ENCODE measurements at places on chromosomes 16 and 17.

- no peak for DNase-seq
Observed at GRCh38 chr17:44235583-44235936, 16.1 kb upstream of the UBTF start.

- no peak for DNase-seq
Observed at GRCh38 chr17:43984521-43984920, 19.9 kb upstream of the NAGS start.

DNA sequence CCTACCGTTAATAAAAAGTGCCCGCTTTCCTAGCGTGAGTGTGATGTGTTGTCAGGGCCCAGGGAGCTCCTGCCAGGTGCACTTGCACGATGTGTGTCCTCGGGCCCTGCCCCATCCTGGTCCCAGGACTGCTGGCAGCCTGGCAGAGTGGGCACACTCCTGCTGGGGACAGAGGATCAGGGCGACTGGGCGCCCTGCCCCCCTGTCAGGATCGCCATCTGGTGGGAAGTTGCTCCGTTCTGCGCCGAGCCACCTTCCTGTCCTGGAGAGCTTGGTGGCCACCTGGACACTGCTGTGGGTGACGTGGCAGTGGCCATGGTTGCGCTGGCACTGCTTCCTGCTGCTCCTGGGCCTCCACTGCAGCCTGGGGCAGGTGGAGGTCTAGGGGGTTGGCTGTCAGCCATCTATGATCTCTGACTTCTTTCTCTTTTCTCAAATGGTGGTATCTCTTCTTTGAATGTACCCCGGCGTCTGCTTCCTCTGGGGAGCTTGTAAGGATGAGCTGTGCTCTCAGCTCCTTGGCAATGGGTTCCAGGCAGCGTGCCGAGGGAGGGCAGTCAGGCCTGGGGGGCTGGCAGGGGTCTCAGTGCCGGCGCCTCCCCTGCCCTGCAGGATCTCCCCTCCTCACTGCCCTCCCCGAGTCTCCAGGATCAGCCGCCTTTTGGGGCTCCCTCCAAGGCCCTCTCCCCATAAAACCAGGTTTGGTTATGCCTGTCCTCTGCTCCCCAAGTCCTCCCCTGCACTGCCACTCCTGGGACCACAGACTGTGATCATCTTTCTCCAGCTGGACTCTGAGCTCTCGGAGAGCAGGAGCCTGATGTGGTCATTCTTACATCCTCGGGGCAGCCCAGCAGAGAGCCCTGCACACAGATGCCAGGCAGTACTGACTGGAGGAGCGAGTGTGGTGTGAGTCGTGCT is 76.9 kb downstream of the AMFR start:
- DNase-seq: no peak

DNA sequence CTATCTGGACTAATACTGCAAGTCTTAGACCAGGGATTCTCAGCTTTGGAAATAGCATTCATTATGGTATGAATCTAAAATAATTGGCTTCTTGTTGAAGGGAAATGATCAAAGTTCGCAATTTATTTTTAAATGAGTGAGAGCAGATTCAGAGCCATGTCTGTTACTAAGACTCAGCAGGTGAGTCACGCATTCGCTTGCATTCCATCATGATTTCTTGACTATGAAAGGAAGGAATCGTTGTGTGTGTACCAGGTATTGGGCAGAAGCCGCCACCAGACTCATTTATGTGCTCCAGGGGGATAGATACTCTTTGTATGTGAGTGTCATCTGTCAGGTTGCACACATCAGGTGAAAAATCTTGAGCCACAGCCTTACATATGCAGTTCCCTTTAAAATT is 10.8 kb downstream of the GSG1L2 start:
- DNase-seq: no peak

DNA sequence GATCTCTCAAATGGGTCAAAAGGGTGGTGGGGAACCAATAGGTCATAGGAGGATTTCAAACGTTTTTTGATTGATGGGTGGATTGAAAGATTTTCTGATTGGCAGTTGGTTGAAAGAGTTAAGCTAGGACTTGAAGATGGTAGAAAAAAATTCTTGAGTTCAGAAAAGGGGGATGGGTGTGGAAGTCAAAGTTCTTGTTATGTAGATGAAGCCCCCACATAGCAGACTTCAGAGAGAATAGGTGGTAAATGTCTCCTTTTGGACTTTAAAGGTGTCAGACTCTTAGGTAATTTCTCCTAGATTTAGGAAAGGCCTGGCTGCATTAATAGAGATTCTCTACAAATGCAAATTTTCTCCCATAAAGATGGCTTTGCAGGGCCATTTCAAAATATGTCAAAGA is 163.3 kb downstream of the HS3ST4 start:
- no peak for DNase-seq

GRCh38 chr16:59905131-59905530 is 1171.0 kb upstream of the GOT2 start:
- no peak for DNase-seq

DNA sequence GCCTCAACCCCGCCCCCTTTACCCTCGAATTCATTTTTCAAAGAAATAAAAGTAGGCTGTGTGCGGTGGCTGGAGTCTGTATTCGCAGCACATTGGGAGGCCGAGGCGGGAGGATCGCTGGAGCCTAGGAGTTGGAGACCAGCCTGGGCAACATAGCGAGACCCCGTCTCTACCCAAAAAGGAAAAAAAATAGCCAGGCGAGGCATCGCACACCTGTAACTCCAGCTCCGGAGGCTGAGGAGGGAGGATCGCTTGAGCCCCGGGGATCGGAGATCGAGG is 671 bp upstream of the TOP2A start:
- DNase-seq: no peak

DNA sequence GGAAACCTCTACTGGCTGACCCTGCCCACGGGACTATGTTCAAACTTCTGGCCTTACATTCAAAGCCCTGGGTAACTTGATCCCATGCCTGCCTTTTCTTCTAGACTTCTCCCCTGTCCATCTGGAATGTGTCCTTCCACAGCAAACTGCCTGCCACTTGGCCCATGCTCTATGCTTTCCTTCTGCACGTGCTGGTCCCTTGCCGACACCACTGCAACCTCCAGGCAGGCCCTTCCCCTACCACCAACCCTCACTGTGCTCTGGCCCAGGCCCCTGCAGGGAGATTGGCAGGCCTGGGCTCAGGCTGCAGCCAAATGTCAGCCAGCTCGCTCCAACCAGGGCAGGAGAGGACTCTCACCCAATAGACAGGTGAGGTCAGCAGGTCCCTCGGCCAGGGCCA is 11.0 kb downstream of the HSD11B2 start:
- DNase-seq: no peak

- DNase-seq: no peak
Observed at GRCh38 chr16:10756574-10756973, 12.9 kb downstream of the NUBP1 start.

GRCh38 chr16:67389911-67390815 is 3.1 kb downstream of the TPPP3 start:
- DNase-seq: no peak

DNA sequence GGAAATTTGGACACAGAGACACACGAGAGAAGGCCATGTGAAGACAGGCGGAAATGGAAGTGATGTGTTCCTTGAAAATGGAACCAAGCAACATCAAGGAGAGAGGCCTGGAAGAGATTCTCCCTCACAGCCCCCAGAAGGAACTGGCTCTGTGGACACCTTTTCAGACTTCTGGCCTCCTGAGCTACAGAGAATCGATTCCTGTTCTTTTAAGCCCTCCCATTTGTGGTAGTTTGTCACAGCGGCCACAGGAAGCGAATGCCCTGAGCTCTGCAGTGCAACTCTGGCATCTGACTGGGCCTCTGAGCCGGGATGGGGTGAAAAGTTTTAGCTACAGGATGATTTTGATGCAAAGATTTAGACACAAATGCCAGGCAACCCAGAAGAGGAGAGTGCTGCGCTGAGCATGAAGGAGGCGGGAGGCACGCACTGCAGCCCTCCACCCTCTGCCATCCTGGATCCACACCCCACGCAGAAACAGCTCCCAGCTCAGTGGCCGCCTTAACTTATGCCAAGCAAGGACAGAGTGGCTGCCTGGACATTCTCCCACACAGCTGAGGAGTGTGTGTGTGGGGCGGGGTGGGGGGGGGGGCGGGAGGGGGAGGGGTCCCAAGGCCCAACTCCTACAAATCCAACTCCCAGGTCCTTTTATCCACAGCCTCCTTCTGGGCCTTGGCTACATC is 2.2 kb downstream of the TIMP2 start:
- DNase-seq: no peak

- no peak for DNase-seq
Observed at GRCh38 chr16:48613061-48613957, 3.3 kb upstream of the N4BP1 start.

DNA sequence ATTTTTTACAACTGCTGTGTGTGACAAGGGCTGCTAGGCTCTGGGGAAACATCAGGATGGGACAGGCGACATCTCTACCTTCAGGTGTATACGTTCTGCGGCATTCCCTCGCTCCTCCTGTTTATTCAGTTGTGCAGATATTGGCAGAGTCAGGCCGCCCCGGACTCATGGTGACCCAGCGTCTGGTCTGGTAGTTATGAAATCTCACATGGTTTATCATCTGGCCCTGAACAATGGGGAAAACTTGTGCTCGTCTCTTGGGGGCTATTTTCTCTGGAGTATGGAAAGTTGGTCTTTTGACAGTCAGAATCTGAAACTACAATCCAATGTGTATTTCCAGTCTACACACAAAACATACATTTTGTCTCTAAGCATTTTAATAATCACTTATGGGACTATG is 3.3 kb downstream of the MARCHF10 start:
- no peak for DNase-seq

GRCh38 chr16:68396481-68396880 is 51.8 kb downstream of the SMPD3 start:
- peak; percentile 41 for DNase-seq

GRCh38 chr16:11101695-11102522 is 154.1 kb downstream of the SOCS1 start:
- DNase-seq: no peak

DNA sequence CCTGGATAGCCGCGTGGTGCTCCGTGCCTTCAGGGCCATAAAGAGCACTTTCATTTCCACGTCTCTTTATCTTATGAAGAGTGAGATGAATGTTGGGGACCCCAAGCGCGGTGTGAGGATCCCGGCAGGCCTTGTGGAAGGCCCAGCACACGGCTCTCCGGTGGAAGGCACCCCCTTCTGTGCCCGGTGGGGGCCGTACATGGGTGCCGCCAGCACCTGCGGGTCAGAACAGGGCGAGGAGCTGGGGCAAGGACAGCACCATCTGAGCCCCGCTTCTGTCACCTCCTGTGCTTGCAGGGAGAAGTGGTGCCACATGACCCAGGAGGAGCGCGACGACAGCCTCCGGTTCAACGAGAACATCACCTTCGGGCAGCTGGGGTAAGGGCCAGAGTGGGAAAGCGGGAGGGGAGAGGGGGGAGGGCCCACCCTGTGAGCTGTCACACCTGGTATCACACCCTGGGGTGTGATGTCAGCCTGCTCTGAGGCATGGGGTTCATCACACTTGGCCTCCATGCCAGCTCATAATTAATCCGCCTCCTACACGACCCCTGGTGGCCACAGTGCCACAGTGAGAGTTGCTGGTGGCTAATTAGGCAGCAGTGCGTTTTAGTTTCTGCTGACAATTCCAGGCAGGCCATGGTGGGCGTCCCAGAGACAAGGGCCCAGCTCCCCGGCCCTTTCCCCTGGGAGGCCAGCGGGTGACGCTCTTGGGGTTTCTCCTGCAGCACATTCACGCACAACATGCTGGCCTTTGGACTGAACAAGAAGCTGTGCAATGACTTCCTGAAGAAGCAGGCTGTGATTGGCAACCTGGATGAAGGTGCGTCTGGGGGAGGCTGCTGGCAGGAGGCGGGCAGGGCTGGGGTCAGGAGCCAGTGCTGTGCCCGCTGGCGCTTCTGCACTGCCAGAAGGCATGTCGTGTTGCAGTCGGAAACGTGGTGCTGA is 25.7 kb downstream of the CIBAR2 start:
- DNase-seq: peak; percentile 73

- no peak for DNase-seq
Observed at GRCh38 chr17:50484386-50485155, 5.9 kb downstream of the RSAD1 start.

- DNase-seq: no peak
Observed at GRCh38 chr17:8846768-8847211, 20.7 kb downstream of the PIK3R6 start.

DNA sequence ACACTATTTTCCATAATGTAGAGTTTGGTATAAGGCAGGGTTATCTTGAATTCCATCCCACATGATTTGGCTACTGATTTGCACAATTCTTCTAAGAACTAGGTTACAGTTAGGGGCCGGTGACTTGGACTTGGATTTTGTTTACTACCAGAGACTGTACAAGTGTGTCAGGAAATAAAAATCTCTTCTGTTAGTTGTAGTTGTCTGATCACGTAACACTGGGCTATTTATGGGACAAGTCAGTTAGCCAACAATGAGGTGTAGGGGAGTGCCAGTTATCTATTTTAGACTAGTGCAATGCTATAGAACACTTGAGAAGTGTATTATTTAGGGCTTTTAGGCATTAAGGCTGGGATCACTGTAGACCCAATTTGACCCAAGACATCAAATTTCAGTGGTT is 39.7 kb upstream of the GHDC start:
- DNase-seq: no peak

All from nephron progenitor cell (in vitro differentiated cells).